Aorta (tissue), 5 donors: ENCODE measurements at places on chromosomes 5 and 9.

- no peak for DNase-seq
Measured at GRCh38 chr9:129414993-129415941, 205.6 kb downstream of the C9orf50 start.

- no peak for DNase-seq
Measured at GRCh38 chr9:135033487-135033886, 54.0 kb upstream of the OLFM1 start.

- DNase-seq: no peak
Measured at GRCh38 chr5:114838937-114839336, 330.8 kb downstream of the TRIM36 start.

DNA sequence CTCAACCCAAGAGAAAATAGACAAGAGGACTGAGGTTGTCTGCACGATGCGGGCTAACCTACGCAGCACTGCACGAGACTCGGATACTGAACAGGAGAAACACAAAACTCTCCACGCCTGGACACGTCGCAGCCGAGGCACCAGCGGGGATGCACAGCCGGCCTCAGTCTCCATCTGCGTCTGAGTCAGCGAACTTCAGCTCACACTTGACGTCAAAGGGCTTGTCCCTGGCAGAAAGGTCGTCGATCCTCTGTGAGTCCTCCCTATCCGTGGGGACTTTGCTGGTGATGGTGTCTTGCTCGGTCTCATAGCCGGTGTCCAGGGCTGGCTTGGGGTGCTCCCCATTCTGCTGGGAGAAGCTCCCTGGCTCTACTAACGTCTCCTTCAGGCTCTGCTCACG lies 60.2 kb downstream of the SECISBP2 start:
- no peak for DNase-seq

- DNase-seq: no peak
Measured at GRCh38 chr5:125249400-125249799, 503.0 kb upstream of the ZNF608 start.
